ENCODE measurements at places on chromosomes 7 and 10. TPM values are rescaled to one million over a fixed set of nuclear protein-coding genes. Genes with fewer than 3 reads are reported as not detected.

DNA sequence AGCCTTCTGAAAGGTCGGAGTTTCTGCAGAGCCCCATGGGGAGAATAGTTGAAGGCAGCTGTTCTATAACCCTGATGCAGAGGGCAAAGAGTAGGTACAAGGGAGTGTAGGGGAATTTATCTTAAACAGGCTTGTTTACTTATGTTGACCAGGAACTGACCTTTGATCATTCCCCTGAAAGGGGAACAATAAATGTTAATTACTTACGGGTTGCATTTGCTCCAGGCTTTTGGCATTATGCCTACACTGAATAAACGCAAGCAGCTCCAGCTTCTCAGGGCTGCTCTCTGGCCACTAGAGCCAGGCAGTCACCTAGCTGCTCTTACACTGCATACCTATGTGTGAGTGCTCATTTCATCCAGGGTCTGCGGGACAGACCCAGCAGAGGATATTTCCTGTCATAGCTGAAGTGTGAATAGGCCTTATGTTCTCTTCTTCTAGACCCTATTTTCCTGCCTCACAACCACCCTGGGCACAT is 26.9 kb upstream of the ABCA13 start:
- no peak for DNase-seq

DNA sequence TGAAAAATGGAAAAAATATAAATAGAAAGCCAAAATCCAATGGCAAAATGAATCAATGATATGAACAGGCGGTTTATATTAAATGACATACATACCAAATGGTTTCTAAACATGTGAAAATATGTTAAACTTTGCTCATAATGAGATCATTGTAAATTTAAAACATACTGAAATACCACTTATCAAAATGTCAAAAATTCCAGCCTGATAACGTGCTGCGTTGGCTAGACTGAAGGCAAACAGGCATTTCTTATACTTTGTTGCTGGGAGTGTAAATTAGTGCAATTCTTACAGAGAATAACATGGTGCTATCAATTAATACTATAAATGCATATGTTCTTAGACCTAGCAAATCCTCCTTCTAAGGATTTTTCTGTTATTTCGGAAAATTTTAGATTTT is 225.8 kb upstream of the FAM3C start:
- DNase-seq: no peak

DNA sequence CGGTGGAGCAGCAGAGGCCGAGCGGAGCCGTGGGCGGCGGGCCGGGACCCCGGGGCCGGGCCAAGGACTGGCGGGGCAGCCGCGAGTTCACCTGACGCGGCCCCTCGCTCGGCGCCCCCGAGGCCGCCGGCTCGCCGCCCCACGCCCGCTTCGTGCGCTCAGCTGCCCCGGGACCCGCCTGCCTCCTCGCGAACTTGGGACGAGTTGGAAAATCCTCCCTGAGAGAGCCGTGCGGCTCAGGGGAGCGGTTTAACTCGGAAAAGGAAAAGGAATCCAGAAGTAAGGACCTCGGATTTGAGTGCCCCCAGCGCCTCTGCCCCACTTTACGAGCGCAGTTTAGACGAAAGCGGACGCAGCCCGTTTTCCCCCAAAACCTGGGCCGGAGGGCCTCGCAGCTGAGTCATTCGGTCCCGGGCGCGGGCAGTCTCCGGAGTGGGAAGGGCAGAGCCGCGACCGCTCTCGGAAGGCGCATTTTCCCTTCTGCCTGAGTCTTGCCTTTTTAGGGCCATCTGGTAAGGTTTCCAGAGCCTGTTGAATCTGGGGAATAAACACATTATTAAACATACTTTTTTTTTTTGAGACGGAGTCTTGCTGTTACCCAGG is 744 bp downstream of the CREM start:
- peak; percentile 40 for DNase-seq

GRCh38 chr10:17747883-17748550 is 4.0 kb upstream of the TMEM236 start:
- no peak for DNase-seq

DNA sequence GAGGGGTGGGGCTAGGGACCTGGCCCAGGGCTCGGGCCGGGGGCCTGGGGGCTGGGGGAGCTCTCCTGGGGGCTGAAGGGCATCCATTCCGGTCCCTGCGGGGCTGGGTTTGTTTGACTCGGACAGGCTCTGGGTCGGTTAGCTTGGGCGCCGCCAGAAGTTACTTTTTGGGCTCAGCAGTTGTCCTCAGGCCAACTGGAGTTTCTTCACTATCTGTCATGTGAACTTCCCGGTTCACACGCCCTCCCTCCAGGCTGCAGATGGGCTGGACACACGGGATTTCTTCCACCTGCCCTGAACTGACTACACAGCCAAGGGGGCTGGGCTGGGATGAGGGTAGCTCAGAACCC is 3.8 kb downstream of the SLC4A2 start:
- no peak for DNase-seq

- DNase-seq: no peak
Measured at GRCh38 chr7:33550979-33551378, 354.4 kb upstream of the BMPER start.

DNA sequence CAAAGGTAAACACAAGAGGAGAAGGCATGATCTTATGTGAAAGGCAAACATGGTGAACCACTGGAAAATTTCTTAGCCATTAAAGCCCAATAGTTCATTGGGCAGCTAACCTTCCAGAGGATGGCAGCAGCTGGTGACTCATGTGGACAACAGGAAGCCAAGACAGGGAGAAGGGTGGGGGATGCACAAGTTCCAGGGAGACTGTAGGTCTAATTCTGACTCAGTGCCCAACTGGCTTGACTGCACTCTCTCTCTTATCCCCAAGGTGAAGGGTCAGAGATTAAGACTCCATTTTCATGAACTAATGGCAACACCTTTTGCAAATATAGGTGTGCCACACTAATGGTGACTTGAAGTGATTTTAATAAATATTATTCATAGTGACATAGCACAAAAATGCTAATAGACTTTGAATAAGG is 47.9 kb upstream of the SLC35B4 start:
- DNase-seq: no peak

The GRID2IP gene
- total RNA-seq: 0.41 TPM

Data from OCI-LY7 (cell line).